ENCODE measurements at places on chromosomes 16 and 17.

DNA sequence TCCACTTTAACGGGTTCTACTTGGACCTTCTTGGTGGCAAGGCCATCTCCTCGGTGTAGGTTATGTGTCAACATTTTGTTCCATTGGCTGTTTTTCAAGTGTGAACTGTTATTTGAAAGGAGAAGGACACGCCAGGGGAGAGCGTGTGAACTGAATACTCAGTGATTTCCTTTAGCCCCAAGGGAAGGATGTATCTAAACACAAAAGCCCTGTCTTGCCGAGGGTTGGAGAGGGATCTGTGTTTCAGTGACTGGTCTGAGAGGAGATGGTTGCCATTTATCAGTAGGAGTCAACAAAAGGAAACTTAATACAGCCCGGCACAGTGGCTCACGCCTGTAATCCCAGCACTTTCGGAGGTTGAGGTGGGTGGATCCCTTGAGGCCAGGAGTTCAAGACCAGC lies 50.0 kb downstream of the USP10 start:
- DNase-seq: no peak

GRCh38 chr17:19330271-19330670 lies 32.3 kb downstream of the B9D1 start:
- no peak for DNase-seq

- DNase-seq: no peak
Measured at GRCh38 chr16:2299121-2299914, 31.4 kb upstream of the RNPS1 start.

DNA sequence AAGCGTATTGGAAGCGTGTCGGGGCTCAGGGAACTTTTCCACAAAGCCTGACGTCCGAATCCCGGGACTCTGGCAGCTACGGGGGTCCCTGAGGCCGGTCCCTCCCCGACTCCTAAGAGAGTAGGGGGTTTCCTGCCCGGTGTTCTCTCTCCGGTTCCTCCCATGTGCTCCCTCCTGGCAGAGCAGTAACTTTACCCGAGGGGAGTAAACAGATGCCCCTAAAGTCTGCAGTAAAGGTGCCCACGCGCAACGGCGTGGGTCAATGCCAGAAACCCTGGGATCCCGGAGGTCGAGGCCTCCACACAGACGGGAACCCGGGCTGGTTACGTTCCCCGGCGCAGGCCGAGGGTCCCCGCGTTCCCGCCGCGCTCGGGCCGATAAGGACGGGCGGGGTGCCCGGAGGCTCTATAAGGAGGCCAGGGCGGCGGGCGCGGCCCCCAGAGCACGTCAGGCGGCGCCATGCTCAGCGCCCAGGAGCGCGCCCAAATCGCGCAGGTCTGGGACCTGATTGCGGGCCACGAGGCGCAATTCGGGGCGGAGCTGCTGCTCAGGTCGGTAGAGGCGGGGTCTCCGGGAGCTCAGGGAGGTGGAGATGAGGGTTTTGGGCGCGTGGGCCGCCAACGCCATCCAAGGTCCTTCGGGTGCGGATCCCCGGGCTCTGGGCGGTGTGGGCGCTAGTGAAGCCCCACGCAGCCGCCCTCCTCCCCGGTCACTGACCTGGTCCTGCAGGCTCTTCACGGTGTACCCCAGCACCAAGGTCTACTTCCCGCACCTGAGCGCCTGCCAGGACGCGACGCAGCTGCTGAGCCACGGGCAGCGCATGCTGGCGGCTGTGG lies at the start of gene HBM:
Gene HBM (plus strand): TSS at position 440 of the 836 bp plus-strand sequence. CDS start 20 bp downstream, at position 460.
- no peak for DNase-seq

DNA sequence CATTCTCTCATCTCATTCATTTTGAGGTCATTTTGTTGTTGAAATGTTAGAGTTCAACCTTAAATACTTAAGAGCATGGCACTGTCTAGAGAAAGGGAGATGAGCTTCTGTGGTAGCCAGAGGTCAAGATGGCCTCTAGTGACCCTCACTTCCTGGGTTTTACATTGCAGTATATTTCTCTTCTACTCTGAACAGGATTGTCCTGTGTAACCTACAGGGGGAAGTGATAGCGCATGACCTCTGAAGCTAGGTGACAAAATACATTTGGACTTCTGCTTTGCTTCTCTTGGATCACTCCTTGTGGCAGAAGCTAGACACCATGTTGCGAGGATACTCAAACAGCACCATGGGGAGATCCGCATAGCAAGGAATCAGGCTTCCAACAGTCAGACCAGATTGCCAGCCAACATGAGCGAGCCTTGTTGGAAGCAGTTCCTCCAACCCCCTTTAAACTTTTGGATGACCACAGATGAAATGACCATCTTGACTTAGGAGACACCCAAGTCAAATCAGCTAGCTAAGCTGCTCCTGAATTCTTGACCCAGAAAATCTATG lies 748.4 kb downstream of the MAF start:
- DNase-seq: no peak
